ENCODE measurements at places on chromosomes 11 and 22.

GRCh38 chr11:17408026-17408425 is 19.6 kb upstream of the KCNJ11 start:
- DNase-seq = no peak

DNA sequence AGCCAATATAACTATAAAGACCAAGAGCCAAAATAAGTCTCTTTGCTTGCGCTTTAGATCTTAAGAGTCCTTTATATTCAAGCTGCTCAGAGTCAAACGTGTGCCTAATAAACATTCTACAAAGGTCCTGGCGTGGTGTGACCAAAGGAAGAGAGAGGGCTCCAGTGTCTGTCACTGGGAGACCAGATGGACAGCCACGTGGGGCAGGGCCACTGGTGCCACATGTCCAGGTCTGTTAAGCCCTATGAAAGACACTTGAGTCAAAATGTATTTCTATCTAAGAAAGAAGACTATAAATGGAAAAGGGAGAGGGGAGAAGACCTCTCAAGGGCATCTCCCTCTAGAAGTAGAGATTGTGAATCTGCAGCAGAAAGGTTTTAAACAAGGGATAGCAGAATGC is 32.2 kb upstream of the EHF start:
- DNase-seq = no peak

- no peak for DNase-seq
Measured at GRCh38 chr22:20508815-20509271, 1.4 kb downstream of the MED15 start.

DNA sequence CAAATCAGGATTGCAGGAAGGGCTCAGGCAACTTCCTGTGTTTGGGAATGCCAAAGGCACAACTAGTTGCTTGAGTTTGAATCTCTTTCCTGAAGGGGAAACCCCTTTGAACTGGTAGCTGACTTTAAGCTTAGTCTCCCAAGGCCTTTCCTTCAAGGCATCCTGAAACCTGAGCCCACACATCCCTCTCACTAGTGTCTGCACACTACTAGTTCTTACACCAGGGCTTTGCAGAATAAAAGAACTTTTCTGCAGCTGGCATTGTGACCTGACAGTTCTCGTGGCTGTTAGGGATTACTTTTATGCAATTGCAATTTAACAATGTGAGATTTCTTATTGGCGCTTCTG is 95.4 kb downstream of the EXT2 start:
- DNase-seq = no peak

- DNase-seq = no peak
Measured at GRCh38 chr22:20213833-20214708, 54.0 kb downstream of the RTN4R start.

GRCh38 chr11:71197096-71197495 is 55.3 kb downstream of the SHANK2 start:
- no peak for DNase-seq

DNA sequence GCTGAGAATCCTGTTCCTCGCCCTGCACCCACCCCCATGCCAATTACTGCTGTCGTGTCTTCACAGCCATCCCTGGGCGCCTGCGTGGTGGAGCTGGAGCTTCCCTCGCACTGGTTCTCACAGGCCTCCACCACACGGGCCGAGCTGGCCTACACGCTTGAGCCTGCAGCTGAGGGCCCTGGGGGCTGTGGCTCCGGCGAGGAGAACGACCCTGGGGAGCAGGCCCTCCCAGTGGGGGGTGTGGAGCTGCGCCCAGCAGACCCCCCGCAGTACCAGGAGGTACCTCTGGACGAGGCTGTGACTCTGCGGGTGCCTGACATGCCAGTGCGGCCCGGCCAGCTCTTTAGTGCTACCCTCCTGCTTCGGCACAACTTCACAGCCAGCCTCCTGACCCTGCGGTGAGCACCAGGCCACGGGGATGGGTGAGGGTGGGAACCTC is 4.3 kb downstream of the TMEM132A start:
- DNase-seq = no peak

- no peak for DNase-seq
Measured at GRCh38 chr11:119878990-119879389, 150.0 kb upstream of the NECTIN1 start.

DNA sequence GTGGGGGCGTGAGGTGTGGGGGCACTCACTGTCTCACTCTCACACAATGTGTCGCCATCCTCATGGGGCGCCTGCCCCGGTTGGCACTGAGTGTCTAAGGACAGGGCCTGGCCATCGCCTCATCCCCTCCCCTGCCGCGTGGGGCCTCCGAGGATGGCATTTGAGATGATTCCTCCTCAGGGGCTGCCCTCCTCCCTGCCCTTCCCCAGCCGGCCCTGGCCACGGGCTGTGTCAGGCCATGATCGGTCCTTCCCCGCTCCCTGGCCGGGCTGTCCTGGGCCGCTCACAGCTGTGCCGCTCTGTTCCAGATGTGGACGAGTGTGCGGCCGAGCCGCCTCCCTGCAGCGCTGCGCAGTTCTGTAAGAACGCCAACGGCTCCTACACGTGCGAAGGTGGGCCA is 4.5 kb downstream of the CRELD2 start:
- DNase-seq = no peak

DNA sequence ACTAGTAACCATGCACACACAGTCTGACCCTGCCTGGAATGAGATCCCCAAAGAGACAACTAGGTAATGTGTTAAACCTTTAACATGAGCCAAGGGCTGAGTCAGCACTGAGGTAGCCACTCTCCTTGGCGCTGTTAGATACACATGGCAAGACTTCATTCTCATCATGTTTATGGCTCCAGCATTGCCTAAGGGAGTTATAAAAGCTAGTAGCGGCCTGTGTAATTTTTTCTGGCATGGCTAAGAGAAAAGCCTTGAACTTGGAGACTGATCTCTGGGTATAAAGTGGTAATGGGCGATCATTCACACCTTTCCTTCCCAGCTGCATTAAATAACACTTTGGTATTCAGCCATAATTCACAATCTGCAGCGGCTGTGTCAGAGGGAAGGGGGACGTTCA is 779.7 kb upstream of the LRRC4C start:
- DNase-seq = no peak

GRCh38 chr11:14669958-14670357 is 26.4 kb downstream of the PDE3B start:
- DNase-seq = no peak

DNA sequence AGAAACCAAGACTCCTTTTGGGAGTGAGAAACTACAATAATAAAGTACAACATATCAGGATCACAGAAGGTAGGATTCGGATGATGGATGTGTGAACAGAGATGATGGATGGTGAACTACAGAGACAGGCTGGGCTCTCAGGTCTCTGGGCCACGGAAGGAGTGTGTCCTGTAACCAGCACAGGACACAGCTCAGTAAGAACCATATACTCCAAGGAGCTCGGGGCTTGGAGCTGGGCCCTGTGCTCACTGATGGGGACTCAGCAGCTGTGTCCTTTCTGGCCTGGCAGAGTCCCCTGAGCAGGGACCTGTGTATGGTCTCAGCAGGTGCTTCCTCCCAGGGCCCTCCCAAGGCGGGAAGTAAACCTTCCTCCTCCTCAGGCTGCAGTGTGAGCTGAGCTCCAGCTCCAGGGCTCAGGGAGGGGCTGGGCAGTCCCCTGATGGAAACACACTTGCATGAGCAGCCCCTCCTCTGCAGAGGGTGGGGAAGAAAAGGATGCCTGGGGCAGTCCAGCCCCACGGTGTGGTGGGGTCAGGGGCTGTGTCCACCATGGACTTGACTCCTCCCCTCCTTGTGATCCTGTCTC is 39.8 kb upstream of the TOP3B start:
- DNase-seq = no peak

GRCh38 chr11:724049-724777 is 18.2 kb downstream of the EPS8L2 start:
- DNase-seq = no peak

DNA sequence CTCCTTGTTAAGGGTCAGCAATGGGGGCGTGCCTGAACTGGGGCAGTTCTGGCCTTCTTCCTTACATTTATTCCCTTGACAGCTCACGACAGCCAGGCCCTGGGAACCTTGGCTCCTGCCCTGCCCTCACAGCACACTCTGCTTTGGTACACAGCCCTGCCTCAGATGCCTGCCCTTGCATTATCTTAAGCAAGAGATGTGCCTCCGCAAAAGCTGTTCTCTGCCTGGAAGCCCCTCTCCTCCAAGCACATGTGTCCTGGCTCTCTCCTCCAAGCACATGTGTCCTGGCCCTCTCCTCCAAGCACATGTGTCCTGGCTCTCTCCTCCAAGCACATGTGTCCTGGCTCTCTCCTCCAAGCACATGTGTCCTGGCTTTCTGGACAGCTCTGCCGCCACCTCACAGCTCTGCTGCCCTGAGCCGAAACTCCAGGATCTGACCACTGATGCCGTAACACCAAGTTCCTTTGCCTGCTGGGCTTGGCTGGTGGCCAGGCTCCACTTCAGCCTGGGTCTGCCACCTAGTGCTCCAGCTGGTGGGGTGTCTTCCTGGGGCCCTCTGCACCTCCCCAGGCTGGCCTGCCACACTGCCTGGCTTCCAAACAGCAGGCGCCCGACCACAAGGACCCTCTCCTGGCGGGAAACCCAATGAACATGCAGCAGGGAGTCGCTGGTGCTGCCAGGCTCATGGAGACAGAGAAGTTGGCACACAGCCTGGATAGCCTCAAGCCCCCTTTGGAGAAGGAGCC is 53.0 kb downstream of the SCUBE1 start:
- no peak for DNase-seq

GRCh38 chr11:65625628-65626342 is 10.2 kb downstream of the PCNX3 start:
- peak; percentile 47 for DNase-seq
